ENCODE measurements at places on chromosomes 11 and 22. TPM values are rescaled to one million over a fixed set of nuclear protein-coding genes. Genes with fewer than 3 reads are reported as not detected.

DNA sequence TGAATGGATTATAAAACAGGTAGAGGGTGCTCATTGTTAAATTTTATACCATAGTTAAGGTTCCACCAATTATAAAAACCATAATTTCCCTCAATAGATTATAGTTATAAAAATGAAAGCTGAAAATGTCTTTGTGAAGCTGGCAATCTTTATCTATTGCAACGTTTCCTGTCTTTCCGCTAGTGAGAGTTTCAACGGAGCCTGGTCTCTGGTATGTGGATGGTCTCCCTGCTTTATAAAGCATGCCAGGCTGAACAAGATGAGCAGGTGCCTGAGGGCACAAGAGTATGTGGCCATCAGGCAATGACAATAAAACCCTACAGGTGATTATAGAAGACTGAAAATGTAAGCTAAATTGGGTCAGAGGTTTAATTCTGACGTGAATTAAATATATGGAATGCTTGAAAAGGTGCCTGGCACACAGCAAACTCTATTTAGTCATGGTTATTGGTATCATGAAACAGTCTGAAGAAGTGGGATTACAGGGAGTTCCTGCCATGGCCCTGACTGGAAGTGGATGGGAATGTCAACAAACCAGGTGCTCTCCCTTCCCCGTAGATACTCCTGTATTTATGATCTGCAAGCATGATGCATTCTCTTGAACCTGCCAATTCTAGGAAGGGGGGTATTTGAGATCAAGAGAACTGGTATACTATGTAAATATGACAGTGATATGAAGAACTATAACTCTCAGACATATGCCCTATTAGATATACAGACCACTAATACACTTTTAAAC lies 115.7 kb downstream of the ENTHD1 start:
- no peak for DNase-seq

DNA sequence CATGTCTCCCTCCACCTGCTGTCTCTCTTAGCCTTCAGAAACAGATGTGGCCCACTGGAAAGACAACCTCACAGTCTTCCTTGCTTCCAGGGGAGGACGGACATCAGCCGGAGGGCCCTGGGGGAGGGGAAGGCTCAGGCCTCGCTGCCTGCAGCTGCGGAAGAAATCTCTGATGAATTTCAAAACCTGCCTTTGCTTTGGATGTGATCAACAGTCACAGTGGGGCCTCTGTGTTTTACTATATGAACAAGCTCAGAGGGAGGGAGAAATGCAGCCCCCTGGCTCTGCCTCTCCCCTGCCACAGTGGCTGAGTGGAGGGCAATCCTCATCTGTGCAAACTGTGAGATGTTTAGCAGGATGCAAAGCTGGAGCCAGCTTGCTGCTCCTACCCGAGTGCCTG lies 282.8 kb downstream of the NTM start:
- DNase-seq, result no peak

DNA sequence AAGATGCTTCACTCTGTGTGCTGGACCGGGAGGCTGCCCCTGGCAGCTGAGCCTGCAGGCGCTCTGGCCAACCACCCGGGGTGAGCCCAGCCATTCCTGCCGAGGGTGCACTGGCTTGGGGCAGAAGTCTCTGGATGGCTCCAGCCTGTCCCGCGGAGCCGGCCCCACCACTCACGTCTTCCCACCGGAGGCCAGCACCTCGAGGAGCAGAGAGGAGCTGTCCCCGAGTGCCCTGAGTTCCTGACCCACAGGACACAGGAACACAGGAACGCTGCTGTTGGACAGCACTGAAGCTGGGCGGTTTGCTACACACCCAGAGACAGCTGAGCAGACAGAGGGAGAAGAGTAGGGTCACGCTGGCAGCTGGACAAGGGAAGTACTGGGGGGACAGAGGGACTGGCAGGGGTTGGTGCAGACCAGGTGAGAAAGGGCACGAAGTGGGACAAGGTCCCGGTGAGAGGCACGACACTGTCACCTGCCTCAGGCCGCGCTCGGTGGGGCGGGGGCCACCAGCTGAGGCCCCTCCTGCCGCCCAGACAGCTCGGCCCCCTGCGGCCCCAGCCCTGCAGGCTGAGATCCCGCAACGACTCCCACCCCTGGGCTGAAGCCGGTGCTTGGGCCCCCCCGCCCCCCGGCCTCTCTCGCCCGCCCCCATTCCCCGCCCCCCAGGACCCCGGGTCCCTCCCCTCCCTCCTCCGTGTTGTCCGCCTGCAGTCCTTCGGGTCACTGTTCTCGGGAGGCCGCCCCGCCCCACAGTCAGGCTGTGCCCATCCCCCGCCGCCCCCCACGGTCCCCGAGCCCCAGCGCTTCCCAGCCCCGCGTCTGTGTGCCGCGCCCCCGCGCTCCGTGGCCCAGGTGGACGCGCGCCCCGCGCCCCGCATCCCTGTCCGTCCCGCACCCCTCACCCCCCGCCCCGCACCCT lies 624 bp upstream of the B4GALNT4 start:
- DNase-seq, result no peak

- DNase-seq, result no peak
Measured at GRCh38 chr11:76806608-76807205, 23.6 kb downstream of the TSKU start.

TSSK2 gene
- total RNA-seq, result not detected
